ENCODE measurements at places on chromosomes 1 and 21.

DNA sequence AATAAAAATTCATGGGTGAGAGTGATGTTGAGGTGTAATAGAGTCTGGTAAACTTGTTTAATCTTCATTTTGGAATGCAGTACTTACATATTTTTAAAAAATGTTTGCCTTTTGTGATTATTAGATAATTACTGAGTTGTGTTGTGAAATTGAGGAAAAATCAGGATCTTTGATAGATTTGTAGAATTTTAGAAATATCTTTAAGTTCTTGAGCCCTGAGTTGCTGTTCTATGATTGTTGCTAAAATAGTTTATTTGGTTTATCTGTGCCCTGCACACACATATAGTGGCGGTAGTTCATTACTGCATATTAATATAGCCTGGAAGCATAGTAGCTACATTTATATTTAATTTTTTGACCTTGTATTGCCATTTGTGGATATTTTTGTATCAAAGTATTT, 1.6 kb downstream of the B3GALT2 start:
- no peak for DNase-seq

DNA sequence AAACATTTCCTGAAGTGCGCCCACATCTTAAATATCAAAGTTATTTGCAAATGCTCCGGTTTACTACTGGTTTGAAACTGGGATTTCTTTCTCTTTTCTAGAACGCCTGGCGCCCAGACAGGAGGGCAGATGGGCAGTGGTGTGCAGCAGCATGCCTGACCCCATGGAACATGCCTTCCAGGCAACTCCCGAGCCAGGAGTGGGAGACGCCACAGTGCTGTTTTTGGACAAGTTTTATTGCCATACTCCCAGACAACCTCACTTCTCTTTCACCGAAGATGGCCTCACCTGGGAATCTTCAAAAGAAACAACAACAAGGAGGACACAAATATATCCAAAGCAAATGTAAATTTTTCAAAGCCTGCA, 21.5 kb downstream of the UBE2G2 start:
- DNase-seq: no peak

DNA sequence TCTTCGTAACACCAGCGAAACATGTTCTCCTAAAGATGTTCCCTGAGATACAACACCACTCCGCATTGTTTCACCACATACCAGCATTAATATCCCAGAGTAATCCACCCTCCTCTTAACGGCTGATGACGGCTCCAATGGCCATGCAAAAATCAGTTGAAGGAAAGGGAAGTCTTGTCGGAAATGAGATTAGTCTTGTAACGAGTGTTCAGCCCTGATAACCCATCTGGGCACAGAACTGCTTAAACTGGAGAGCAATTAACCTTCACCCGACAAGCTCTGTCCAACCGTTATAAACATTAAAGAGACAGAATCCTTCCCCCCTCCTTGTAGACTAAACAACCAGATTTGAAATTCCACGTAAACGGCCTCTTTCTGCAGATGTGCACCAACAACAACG, 21.9 kb downstream of the ERG start:
- no peak for DNase-seq

- no peak for DNase-seq
Observed at GRCh38 chr1:110436635-110437034, 14.3 kb upstream of the PROK1 start.

DNA sequence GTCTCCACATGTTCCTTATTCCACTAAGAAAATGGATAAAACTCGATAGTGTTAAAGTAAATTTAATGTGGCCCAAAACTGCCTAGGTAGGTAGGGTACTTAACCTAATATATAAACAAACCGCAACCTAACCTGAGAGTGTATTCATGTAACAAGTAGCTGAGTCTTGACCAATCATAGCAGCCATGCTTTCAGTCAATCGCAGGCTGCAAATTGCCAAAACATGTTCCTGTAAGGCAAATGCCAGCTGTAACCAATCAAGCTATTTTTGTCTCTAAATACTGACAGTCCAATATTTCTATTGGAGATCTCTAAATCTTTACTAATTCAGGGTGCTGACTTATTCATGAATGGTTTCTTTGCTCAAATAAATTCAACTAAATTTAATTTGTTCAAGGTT, 3.1 kb upstream of the HMGCS2 start:
- no peak for DNase-seq

DNA sequence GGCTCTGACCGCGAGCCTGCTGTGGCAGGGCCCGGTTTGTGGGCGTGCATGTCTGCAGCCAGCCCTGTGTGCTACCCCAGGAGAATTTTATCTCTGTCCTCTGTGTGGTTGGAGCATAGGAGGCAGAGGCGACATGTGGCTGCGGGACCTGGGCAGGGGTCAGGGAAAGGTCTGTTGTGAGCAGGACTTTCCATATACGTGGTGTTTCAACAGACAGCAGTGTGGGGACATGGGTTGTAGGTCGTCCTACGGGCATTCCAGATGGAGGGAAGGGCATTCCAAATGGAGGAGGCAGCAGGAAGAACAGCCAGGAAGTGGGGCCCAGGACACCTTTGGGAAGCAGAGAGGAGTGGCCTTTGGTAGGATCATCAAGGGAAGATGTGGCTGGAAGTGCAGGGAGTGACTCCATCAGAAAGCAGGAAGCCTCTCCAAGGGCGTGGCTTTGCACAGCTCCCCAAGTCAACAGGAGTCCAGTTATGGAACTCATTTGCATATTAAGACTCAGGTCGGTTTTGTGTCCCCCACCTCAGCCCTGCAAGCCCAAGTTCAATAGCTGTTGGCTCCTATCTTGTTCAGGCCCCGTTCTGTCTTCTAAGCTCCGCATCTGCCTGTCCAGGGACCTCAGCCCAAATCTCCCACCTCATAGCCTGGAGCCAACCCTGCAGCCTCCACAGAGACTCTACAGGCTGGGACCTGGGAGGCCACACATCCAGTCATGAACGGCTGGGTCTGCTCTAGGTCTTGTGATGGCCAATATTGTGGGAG, 309.1 kb downstream of the MATN1 start:
- DNase-seq: no peak

DNA sequence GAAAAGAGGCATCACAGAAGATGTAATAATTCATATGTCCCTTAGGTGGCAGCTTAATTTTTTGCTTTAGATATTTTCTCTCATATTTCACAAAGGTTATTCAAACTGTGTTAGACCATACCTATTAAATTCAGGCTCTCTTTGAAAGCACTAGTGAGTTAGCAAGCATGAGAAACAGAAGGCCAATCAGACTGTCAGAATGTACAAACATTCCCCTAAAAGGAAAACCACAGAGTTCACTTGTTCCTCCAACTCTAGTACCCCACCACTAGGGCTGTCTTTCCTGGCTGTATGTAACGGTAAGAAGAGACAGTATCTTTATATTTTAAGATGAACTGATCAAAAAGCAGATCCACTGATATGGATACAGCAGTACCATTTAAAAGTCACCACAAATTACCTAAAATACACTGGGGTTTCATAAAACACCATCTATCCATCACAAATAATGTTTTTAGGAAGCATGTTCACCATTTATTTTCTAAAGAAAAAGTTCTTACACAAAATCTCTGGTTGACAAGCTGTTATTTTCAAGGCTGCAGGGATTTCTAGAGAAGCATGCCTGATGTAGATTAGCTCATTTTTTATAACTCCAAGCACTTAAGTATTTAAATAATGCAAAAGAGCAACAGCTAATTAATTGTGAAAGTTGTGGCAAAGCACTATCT, 1.8 kb downstream of the ARPC5 start:
- DNase-seq: no peak

- no peak for DNase-seq
Observed at GRCh38 chr1:167090314-167090942, at the start of gene GPA33. GPA33 (minus strand) TSS chr1:167090377; CDS start chr1:167090287, 90 bp downstream.
